ENCODE measurements at places on chromosomes 1 and 21.

DNA sequence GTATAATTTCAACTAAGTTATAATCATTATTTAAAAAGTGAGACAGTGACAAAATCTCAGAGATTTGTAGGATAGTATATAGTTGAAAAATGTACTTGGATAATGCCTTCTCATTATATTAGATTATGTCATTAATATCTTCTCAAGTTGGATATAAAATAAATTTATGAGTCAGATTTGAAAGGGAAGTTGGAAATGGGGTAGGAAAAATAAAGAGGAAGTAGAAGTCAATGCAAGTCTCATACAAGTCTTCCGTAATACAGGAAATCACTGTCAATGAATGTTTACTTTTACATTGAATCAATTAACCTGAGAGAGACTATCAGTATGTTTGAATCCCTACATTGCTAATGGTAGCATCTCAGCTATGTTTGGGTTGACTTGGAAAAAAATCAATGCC is 16.2 kb upstream of the RNPC3 start:
- no peak for DNase-seq

- peak; percentile 28 for DNase-seq
Measured at GRCh38 chr1:181179987-181180365, 91.5 kb downstream of the IER5 start.

DNA sequence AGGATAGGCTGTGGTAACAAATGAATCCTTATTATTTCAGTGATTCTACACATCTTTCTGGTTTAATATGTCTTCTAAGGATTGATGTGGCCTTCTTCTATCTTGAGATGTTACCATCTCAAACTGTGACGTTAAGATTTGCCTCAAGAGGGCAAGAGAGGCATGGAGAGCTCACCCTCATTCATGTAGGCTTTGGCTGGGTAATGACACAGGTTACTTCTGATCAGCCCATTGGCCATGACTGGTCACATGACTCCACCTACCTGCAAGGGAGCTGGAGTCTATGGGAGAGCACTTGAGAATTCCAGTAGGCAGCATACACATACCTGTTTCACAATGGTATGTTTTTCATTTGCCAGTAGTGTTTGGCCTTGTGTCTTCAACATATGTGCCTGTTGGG is 30.0 kb downstream of the CACHD1 start:
- DNase-seq, result no peak

DNA sequence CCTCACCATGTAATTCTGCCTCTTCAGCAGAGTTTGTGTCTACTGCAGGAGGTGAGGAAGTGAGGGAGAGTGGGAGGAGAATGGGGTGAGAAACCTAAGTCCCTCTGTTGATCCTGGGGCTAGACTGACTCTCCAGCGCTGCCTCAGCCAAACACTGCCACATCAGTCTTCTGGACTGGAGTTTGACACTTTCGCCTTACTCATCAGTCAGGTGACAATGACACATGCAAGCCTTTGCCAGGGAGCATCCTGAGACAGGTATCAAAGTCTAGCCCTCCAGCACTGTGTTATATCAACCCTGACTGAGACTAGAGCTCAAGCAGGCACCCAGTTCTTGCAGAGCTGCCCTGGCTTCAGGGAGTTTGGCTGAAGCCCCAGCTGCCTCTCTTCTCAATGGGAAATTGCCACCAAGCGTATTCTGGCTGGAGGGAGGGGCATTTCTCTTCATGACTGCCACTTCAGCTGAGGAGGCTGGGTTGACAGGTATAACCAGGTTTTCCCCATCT is 33.3 kb upstream of the SUCO start:
- no peak for DNase-seq

GRCh38 chr1:219330669-219331068 is 157.0 kb downstream of the LYPLAL1 start:
- no peak for DNase-seq

DNA sequence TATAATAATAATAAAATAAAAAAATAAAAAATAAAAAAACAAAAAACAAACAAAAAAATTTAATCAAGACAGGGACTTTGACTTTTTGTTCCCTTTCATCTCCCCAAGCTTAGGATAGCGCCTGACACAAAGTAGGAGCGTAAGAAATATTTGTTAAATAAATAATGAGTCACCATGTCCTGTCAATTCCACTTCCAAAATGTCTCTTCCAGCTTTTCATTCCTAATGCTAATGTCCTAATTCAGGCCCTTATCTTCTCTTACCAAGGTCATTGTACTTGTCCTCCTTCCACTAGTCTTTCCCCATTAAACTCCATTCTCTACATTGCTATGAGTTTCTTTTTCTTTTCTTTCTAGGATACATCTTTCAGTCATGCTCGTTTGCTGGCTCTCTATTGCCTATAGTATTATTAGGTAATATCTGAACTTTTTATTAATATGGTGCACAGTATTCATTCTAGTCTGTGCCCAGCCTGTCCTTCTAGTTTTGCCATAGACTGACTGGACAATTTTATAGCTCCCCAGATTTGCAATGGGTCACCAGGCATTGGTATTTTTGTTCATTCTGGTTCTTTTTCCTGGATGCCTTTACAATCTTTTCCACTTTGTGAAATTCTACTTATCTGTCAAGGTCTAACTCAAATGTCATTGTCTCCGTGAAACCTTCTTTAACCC is 11.4 kb downstream of the NEXN start:
- DNase-seq, result no peak

DNA sequence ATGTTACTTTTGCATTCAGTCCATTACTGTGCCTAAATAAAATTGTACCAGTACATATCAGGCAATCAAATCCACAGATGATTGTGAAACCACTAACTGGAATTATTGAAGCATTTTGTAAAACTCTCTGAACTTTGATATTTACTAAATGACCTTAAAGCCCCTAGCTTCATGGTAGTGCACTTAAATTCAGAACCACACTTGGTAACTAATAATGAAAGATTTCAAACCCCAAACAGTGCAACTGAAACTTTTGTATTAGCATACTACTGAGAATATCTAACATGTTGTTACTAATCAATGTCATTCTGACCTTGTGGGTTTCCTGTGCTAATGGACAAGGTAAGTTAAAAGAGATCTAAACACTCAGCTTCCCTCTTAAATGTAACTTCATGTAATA is at the start of gene CFHR3:
Gene CFHR3 (plus strand): TSS at position 238 of the 400 bp plus-strand sequence. CDS start 47 bp downstream, at position 285.
- DNase-seq, result no peak

DNA sequence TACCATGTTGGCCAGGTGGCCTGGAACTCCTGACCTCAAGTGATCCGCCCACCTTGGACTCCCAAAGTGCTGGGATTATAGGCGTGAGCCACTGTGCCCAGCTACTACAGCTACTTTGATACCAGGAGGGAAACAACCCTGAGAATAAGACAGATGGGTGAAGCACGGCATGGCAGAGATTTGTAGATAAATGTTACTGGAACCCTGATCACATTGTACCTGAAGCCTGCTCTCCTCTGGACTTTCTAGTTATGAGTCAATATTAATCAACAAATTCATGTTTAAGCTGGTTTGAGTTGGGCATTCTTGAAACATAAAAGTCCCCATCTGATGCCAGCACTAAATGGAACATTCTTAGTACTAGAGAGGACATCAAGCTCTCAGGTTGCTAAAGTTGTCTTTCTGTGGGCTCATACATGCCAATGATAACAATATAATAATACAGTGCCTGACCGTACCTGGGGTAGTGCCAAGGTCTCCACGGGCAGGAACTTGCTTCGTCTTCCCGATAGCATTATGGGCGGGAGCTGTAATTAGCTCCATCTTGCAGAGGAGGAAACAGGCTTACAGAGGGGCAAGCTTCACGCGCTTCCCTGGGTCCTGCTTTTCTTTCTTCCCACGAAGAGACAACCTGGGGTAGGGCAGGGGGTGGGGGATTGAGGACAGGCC is 30.7 kb upstream of the SLC19A1 start:
- DNase-seq, result no peak

DNA sequence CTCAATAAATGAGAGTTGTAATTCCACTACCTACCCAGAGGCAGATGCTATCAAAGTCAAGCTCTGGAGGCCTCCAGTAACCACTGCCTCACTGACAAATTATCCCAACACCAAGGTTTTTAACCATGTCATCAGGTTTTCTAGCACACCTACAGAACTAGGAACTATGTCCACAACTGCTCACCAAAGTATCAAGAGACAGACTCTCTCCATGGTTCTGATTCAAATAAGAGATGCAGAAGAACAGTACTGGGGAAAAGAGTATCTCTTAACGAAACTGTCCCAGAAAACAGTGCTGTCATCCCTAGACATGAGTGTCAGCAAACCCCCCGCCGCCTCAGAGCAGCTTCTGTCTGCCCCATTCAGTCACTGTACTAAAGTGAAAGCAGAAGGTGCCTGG is 301.7 kb downstream of the OMA1 start:
- DNase-seq, result no peak

- no peak for DNase-seq
Measured at GRCh38 chr1:13881385-13882088, 181.5 kb downstream of the PRDM2 start.

All from nephron progenitor cell (in vitro differentiated cells).